ENCODE measurements at places on chromosomes 1 and 21.

DNA sequence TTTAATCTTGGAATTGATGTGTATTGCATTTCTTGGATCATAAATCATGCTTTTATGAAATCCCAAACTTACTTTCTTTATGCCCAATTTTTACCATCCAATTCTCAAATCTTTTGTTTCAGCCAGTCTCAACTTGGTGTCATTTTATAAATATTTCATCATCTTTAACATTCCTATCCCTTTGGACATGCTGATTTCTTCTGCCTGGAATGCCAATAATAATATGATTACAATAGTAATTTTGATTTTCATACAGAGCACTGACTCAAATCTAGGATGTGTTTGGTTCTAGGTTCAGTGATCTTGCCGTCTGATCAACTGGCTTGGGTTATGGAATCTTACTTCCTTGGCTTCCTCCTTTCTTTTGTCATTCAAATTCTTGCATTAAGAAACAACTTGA is 12.8 kb downstream of the RRP15 start:
- peak; percentile 19 for DNase-seq

DNA sequence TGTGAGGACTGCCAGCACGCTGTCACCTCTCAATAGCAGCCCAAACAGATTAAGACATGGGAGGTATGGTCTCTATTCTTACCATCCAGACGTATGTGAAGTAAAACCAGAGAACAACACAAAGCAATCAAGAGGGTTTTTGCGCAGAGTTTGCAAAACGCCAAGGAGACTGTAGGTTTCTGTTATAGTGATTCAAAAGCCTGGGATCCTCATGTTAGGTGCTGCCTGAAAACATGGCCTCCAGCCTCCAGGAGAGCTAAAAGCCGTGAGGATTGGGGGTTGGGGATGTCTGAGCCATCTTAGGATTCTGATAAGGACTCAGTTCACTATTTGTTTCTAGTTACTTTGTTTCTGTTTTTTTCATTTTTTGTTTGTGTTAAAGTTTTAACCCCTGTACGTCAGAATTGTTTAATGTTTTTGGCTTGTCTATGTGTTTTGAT is 4.2 kb upstream of the CCT8 start:
- DNase-seq = peak; percentile 72

GRCh38 chr1:86471291-86471690 is 2.6 kb downstream of the CLCA1 start:
- no peak for DNase-seq

GRCh38 chr1:6971048-6971447 is 185.8 kb downstream of the CAMTA1 start:
- DNase-seq = no peak

DNA sequence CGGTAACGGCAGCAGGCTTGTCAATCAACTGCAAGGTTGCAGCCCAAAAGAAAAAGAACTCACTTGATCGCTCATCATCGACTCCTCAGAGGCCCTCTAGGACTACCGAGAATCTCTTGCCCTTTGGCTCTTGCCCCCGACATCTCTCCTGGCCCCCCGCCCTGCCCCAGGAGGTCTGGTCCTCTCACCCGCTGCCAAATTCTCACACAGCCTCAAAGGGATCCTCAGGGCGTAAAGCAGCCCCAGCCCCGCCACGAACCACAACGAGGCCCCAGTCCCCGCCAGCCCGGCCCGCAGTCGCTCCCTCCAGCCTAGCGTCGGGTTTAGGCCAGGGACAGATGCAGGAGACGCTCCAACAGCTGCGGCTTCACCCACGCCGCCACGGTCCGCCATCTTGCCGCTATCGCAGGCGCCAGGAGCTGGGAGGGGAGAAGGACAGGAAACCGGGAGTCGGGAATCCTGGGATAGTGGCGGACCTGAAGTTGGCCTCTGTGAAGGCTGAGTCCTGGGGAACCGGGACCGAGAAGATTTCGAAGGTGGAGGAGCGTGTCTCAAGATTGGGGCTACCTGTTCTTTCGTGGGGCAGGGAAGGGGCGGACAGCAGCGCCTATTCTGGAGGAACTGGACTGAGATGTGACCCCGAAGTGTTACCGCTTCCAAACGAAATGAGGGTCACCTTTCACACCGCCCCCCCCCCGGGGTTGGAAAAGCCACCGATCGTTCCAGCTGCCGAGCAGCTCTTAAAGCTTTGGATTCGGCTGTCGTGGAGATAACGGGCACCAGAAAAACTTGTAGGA is at the start of gene ST7L:
TSS of gene ST7L (minus strand) at position 421 of the 797 bp plus-strand sequence. CDS start at position 393, 28 bp downstream.
- DNase-seq = peak; percentile 78

- peak; percentile 71 for DNase-seq
These were observed 70.8 kb upstream of the RHOU start for GRCh38 chr1:228664399-228664914.

DNA sequence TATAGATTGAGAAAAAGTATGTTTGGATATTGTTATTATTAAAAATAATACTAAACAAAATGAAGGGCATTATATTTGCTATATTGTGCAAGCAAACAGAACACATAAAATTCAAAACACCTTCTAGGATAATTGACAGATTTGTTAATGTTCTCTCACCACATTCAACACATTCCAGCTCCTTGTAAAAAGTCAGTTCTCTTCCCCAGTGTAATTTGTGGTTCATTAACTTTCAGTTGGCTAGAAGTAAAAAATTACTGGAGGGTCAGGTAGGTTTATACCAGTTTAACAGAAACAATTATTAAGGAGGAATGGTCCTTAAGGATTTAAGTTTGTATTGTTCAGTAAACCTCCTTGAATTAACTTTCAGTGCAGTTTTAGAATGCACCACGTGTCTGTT is 1235.3 kb upstream of the ADGRL2 start:
- DNase-seq = no peak

DNA sequence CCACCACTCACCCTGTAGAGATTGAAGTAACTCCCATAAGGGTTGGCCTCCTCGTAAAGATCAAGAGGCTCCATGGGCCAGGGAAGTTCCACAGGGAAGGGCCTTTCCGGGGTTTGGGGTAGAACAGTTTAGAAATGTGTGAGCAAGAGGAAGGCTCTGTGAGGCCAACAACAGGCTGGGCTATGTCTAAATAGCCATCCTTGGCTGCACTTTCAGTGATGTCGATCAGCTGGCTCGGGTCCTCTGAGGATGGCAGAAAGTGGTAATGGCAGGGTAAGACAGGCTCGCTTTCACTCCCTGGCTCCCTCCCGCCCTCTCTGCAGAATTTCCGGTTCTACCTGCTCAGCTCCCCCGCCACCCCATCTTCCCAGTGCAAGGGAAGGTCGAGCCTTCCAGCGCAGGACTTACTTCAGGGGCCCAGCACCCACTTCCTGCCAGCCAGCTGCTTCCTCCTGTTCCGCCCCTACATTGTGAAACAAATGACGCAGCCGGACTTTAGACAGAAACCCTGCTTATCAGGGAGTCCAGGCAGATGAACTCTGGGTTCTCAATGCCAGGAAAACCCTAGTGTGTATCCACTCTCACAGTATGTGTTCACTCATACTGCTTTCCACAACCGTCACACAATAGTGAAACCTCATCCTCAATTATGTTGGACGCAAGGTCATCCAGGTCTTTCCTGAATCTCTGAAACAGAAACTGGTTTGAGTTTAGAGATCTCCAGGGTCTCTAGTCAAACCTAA is 7.3 kb downstream of the F11R start:
- DNase-seq = peak; percentile 84

All from ELR (cell line).